ENCODE measurements at places on chromosomes 1 and 21.
A peak's percentile ranks its signal among the peaks of the same experiment; 100 is the strongest.

- peak; percentile 55 for DNase-seq
Measured at GRCh38 chr1:207049974-207050391, 1.0 kb downstream of the YOD1 start.

DNA sequence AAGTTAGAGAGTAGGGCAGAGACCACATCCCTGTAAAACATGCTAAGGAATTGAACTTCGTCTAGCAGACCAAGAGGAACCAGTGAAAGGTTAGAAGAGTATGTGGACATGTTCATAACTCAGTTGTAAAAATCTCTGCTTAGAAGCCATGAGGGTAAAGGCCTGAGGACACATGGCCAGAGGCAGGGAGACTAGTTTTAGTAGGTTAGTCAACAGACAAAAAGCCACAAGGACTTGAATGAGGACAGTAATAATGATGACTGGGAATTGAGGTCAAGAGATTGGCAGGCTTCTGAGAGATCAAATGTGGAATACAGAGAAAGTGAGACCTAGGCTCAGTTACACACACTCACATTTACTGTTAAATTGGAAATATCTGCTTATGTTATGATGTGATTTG is 205.5 kb upstream of the HOOK1 start:
- DNase-seq, result no peak

DNA sequence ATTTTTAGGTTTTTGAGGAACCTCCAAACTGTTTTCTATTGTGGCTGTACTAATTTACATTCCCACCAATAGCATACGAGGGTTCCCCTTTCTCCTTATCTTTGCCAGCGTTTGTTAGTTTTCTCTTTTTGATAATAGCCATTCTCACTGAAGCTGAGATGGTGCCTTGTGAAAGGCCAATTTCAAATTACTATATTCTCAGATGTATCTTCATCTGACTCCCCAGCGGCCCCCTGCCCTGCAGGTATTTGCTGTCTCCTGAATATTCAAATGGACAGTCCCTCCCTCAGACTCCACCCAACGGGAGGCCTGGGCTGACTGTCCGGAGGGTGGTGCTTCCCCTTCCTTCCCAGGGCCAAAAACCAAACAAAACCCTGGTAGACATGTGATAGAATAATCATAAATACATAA is 33.5 kb upstream of the TARBP1 start:
- DNase-seq, result no peak

DNA sequence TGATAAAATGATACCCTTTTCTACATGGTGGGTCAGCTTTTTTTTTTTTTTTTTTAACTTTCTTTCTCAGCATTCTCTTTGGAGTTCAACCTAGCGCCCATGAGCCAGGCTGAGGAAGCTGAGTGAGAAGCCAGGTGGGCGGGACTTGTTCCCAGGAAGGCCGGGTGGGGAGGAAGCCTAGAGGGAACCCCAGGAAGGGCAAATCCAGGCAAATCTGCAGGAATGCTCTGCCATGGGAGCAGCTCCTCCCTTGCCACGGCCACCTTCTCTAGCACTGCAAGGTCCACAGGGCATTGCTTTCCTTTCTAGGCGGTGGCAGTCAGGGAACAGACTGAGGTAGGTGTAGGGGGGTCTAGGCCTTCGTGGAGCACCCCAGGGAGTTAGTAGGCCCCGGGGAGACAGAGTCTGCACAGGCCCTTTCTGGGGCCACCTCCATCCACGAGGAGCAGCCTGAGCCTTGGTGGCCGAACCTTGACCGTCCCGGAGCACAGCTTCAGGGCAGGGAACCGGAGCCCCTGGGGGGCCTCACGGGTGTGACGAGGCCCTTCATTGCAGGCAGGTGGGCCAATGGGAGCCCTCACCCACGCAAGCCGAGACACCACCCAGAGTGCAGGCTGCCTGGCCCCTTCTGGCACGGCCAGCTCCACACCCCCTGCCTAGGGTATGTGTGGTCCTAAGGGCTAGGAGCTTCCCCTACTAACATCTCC is 18.2 kb upstream of the CCDC27 start:
- no peak for DNase-seq

GRCh38 chr1:193120604-193121166 is 1.1 kb upstream of the CDC73 start:
- DNase-seq, result no peak

- no peak for DNase-seq
Measured at GRCh38 chr1:6224718-6225117, 11.0 kb downstream of the ICMT start.

- DNase-seq, result no peak
Measured at GRCh38 chr1:245263529-245264095, 108.8 kb downstream of the KIF26B start.

All from EL (cell line).